Tongue (tissue), 3 donors: ENCODE measurements at places on chromosomes 7 and 10. TPM values are rescaled to one million over a fixed set of nuclear protein-coding genes. Genes with fewer than 3 reads are reported as not detected.

GRCh38 chr7:88540012-88540411, 219.5 kb upstream of the ZNF804B start:
- DNase-seq, result peak; percentile 73

DNA sequence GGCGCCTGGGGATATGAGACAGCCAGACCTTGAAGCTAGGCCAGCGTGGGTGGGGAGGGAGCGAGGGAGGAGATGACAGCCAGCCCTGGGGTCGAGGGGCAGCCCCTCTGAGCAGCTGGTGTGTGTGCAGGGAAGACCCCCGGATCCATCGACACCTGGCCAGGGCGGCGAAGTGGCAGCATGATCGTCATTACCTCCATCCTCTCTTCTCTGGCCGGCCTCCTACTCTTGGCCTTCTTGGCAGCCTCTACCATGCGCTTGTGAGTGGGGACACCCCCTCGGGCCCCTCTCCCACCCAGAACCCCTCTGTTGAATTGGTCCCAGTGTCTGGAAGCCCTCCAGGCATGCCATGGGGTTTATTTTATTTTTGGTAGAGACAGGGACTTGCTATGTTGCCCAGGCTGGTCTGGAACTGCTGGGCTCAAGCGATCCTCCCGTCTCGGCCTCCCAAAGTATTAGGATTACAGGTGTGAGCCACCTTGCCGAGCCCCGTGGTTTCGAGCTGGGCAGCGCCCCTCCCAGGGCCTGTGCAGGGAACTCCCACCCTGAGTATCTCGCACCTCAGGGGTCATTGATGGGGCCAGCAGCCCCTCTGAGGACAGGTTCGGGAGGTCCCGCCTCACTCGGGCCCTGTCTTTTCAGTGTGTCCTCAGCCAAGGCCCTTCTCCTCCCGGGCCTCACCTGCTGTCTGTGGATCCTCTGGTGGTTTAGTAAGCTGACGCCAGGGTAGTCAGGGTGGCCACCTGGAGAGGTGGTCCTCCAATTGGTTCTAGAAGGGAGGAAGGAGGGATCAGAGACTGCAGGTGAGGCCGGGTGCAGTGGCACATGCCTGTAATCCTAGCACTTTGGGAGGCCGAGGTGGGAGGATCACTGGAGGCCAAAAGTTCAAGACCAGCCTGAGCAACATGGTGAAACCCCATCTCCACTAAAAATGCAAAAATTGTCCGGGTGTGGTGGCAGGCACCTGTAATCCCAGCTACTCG, 3.8 kb downstream of the UPK3B start:
- DNase-seq, result no peak

DNA sequence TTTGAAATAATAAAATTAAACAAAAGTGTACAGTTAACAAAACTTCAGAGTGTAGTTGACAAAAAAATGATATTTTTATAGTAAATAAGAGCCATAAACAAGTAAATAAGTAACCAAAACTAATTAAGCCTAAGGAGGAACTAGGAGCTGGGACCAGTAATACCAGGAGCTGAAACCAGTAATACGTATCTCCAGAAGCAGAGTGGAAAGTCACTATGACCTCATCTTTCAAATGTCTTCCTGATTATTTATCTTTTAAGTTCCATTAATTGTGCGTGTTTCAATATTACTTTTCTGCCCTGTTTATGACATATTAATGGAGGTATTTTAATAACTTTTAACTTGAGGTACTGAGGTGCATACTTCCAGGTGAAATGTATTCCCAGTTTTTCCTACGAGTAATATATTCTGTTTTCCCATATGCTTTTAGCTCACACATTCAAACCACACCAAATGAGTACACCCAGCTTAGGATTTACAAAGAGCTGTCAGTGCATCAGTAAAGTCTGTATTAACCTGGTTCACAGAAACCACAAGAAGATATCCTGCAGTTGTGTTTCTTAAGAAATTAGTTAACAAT, 283.7 kb upstream of the HGF start:
- no peak for DNase-seq

Gene CUBN
- 3.5 TPM for total RNA-seq

GRCh38 chr7:141641876-141642275, 60.1 kb downstream of the DENND11 start:
- no peak for DNase-seq

GRCh38 chr7:157926521-157927150, 589.8 kb downstream of the DNAJB6 start:
- no peak for DNase-seq

DNA sequence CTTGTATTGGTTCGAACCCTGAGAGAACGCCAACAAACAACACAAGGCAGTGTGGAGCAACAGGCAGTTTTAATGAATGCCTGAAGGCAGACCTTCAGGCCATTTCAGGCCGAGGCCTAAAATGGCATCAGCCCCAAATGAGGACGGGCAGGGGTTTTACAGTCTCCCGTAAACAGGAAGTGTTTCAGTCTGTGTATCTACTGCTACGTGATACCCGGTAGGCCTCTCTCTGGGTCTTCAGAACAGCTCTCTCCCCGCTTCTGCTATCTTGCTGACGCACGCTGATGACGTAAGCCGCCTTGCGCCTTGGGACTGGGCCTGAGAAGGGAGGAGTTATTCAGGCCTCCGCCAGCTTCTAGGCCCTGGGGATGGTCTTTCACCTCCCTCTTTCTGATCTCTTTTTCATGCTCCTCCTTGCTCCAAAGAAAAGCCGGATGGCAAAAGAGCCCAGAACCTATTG, 67.7 kb downstream of the ST8SIA6 start:
- no peak for DNase-seq

GRCh38 chr7:47881256-47881655, 67.0 kb downstream of the PKD1L1 start:
- DNase-seq, result no peak

GRCh38 chr7:152733286-152733934, 26.1 kb upstream of the ACTR3B start:
- no peak for DNase-seq

DNA sequence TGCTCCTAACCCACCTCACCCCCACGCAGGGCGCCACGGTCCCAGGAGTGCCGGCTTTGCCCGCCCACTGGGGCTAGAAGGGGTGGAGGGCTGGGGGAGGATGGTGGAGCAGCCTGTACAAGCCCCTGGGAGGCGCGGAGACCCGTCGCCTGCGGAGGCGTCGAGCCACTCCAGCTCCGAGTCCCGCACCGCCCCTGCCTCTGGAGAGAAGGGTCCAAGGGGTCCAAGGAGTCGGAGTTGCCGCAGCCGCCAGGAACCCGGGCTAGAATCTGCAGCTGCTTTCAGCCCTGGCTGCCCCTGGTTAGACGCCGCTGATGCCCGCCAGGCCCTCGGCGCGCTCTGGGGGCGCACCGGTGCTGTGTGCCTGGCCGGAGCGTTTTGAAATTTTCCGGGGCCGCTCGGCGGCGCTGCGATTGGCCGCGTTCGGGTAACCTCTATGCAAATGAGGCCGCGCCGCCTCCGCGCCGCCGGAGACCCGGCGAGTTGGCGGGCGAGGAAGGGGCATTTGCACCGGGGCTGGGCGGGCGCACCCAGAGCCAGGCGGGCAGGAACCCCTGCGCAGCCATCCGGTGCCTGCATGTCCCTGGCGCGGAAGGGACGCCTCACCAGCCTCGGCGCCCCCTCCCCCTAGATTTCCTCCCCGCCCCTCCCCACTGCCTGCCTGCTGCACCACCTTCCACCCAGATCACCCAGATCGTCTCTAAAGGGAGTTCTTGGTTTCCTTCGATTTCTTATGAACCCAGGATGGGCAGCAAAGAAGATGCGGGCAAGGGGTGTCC, at the start of gene HMX2:
Gene HMX2, plus strand, starts transcription at position 502 of the 779 bp plus-strand sequence. Its CDS starts 243 bp downstream, at position 745.
- DNase-seq, result no peak

DNA sequence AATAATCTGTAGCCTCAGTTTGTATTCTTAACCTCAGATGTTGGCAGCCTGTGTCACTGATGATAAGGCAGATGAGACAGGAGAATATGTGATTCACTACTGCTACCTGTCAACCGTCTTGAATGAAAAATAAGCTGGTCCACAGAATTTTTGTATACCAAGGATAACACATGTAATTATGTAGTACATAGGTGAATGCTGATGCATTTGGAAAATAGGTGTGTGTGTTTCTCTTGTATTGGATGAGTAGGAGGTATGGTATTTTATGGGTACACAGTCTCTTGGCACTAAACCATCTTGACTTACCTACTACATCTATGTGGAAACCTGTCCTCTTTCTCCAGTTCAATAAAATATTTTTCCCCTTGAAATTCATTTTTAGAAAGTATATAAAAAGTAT, 20.7 kb upstream of the ZRANB1 start:
- no peak for DNase-seq

Gene HABP2
- not detected for total RNA-seq

Gene CALHM1
- 0.10 TPM for total RNA-seq

DNA sequence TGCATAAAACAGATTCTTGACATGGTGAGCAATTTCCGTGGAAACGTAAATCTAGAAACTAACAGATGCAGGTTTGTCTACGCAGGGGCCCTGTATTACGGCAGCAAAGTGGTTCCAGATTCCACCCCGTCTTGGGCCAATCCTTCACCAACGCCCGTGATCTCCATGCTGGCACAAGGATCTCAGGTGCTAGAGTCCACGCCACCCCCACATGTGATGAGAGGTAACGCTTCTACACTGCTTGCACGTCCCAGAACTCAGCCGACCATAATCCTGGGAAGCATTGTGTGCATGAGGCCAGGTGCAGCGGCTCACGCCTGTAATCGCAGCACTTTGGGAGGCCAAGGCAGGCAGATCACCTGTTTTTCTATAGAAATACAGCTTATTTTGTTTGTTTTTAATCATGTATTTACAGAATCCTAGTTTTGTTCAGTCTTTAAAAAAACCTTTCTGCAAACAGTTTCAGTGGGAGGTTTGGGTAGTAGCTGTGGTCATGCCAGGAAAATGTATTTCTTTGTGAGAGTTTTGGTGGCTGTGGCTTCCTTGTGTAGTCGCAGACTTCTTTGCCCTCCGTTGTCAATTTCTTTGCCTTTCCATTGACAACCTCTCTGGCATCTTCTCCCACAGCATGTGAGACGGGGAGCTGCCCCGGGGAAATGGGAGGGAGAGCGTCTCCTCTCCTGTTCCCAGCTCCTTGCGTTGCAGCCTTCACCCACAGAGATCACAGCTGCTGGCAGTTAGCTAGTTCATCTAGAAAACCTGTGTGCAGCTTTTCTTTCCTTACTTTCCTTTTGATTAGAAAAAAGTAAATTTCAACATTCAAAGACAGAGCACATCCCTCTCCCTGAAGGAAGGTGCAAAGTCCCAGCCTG, 35.7 kb downstream of the ITIH2 start:
- DNase-seq, result no peak

- DNase-seq, result no peak
These were observed 30.9 kb upstream of the SMKR1 start for GRCh38 chr7:129471402-129471827.

DNA sequence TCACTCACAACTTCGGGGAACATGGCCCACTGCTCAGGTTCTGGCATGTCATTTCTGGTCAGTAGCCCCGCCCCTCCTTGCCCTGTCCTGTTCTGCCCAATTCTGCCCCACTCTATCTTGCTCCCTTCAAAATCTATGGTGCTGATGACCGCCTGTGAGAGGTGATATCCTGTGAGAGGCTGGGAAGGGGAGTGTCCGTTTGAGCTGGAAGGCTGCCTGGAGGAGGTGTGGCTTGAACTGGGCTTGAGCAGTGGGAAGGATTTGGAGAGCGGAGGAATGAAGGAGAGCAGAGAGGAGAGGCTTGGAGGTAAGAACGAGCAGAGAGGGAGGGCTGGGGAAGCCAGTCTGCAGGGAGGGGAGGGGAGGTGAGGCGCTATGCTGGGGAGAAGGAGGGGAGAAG, 145.3 kb downstream of the RPS24 start:
- DNase-seq, result peak; percentile 43

Gene HGF
- total RNA-seq, result 10.2 TPM

Gene PAX2
- not detected for total RNA-seq

DNA sequence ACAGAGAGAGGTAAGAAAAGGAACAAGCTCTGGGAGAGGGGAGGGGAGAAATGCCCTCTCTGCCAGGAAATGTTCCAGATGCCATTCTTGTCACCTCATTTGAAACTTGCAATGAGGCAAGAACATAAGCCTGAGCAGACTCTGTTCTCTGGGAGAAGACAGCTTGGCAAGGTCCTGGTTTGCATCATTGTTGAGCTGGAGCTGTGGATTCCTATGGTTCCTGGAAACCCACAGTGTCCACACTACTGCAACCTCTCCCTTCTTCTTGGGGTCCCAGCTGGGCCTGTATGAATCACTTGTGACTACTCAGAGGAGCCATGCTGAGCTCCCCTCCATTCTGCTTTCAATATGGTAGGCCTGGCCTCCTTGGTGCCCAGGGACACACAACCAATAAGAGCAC, 60.8 kb upstream of the HECTD2 start:
- DNase-seq, result peak; percentile 30

- DNase-seq, result no peak
These were observed 9.3 kb downstream of the TCAF1 start for GRCh38 chr7:143892527-143893300.

Gene PTF1A
- not detected for total RNA-seq

Gene SCART1
- total RNA-seq, result 3.1 TPM

Gene AKR1C2
- 2.8 TPM for total RNA-seq

Gene HKDC1
- total RNA-seq, result 0.51 TPM

DNA sequence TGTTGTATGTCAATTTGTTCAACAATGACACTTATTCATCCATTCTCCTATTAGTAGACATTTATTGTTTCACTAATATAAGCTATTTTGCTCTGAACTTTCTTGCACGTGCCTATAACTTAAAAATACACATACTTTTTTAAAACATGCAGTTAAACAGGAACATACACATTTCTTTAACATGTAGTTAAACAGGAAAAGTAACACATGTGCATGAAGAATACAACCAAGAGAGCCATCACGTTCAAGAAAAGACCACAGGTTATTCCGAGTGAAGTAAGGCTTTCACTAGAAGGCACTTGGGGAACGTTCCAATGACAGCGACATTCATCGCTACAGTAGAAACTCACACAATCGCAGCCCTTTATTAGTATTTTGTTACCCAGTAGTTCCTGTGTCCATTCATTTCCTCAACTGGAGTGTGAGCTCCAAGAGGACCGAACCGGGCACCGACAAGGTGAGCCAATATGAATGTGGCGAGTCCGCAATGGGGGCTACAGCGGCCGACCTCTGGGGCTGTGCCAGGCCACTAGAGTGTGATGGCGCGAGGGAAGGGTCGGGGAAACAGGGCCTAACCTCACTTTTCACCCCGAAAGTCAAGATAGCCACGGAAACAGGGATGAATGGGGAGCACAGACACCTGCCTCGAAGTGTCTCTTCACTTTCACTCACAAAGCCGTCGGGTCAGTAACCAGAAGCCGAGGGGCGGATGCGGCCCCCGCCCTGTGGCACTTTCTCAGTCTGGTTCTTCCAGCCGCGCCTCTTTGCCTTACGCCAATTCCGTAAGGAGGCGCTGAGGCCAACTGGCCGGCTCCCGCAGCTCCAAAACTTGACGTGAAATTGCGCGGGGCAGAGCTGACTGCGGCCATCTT, 775 bp upstream of the SEPTIN7 start:
- peak; percentile 98 for DNase-seq
